Hematopoietic multipotent progenitor cell treated with erythropoietin and hydrocortisone succinate and interleukin-3 and kit ligand, for 4 days (in vitro differentiated cells): ENCODE measurements at places on chromosomes 3 and 15.

- no peak for DNase-seq
Measured at GRCh38 chr3:123284399-123285010, 82.8 kb downstream of the SEC22A start.

GRCh38 chr3:145182196-145182911 is 978.6 kb downstream of the PLOD2 start:
- no peak for DNase-seq

DNA sequence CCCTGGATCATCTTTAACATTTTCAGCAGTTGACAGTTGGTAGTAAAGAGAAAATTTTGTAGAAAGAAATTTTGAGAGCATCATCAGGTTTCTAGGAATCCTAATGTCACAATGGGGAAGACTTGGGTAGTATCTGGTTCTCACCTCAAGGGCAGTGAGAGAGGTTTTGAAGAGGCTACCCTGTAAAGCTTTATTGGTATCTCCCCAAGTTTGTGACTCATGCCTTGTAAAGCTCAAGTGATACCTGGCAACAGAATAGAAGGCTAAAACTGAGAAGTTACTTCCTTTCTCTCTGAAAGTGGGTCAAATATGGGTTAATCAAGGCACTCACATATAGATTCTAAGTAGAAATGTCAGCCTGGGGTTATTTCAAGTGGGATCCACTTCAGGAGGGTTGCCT is 196.4 kb downstream of the SUCNR1 start:
- DNase-seq: no peak

DNA sequence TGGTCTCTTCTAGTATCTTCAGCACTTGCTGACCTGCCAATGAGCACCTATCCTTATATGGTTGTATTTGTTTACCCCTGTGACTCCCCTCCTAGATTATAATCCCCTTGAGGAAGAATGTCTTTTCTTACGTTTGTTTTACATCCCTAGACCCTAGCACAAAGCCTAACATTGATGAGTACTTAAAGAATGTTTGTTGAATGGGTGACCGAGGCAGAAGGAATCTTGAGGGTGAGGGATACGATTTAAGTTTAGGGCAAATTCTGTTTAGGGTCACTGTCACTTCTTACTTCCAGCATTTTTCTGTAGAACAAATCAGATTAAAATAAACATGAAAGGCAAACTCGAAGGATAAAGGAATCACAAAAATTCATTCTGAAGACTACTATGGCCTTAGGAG is 80.9 kb upstream of the FAM98B start:
- no peak for DNase-seq

- DNase-seq: no peak
Measured at GRCh38 chr15:72167445-72167844, 30.1 kb downstream of the GRAMD2A start.
